ENCODE measurements at places on chromosomes 2 and 18.
A peak's percentile ranks its signal among the peaks of the same experiment; 100 is the strongest.

GRCh38 chr2:176502619-176503018 is 233.4 kb downstream of the MTX2 start:
- H3K4me3 ChIP-seq: no peak overlapping the region
- H3K27ac ChIP-seq: no peak overlapping the region
- H3K4me1 ChIP-seq: peaks cover 20% of the 10 kb centered on the region
- no peaks in the 10 kb centered on the region for H3K36me3 ChIP-seq
- no peak for DNase-seq

GRCh38 chr2:220117025-220117424 is 489.6 kb downstream of the SLC4A3 start:
- H3K4me1 ChIP-seq: no peaks in the 10 kb centered on the region
- no peak overlapping the region for H3K27ac ChIP-seq
- no peaks in the 10 kb centered on the region for H3K27me3 ChIP-seq
- no peaks in the 10 kb centered on the region for H3K36me3 ChIP-seq
- DNase-seq: no peak

GRCh38 chr18:59842947-59843346 is 56.8 kb upstream of the PMAIP1 start:
- H3K4me1 ChIP-seq: peaks cover 9% of the 10 kb centered on the region
- H3K4me3 ChIP-seq: no peak overlapping the region
- H3K27ac ChIP-seq: no peak overlapping the region
- H3K27me3 ChIP-seq: no peaks in the 10 kb centered on the region
- no peak for DNase-seq
- no peaks in the 10 kb centered on the region for H3K36me3 ChIP-seq

- no peaks in the 10 kb centered on the region for H3K36me3 ChIP-seq
- no peaks in the 10 kb centered on the region for H3K27me3 ChIP-seq
- H3K4me1 ChIP-seq: no peaks in the 10 kb centered on the region
- no peak overlapping the region for H3K4me3 ChIP-seq
These were observed 138.9 kb downstream of the HNMT start for GRCh38 chr2:138103156-138103555.

GRCh38 chr18:14978962-14979535 is 231.1 kb downstream of the ANKRD30B start:
- no peak overlapping the region for H3K4me3 ChIP-seq
- H3K27ac ChIP-seq: no peak overlapping the region
- H3K27me3 ChIP-seq: no peaks in the 10 kb centered on the region

GRCh38 chr2:161273038-161273760 is 35.0 kb upstream of the PSMD14 start:
- H3K4me1 ChIP-seq: no peaks in the 10 kb centered on the region
- no peak overlapping the region for H3K27ac ChIP-seq
- no peak overlapping the region for H3K4me3 ChIP-seq

DNA sequence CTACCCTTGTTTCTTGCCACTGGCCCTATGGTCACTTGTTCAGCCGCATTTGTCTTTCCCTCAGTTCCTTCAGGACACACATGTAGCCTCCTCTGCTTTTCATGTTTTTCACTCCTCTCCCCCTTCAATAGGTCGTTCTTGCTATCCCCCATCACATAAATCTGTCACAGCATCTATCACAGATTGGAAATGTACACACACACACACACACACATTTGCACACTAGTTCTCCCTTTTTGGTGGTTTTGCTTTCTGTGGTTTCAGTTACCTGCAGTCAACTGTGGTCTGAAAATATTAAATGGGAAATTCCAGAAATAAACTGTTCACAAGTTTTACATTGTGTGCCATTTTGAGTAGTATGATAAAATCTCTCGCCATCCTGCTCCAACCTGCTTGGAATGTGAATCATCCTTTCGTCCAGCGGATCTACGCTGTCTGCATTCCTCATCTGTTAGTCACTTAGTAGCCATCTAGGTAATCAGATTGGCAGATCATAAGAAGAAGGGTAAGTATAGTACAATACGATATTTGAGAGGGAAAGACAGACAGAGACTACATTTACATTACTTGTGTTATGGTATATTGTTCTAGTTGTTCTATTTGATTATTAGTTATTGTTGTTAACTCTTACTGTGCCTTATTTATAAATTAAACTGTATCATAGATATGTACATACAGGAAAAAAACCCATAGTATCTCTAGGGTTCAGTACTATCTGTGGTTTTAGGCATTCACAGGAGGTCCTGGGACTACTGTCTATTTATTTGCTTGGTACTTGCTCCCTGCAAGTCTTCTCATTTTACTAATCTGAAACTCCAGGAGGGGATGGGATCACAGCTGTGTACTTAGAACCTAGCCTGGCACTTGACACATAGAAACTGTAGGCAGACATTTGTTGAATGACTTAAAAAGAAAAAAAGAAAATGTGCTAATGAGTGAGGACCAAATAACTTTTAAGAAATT is 86.1 kb upstream of the PNPT1 start:
- DNase-seq: no peak
- no peaks in the 10 kb centered on the region for H3K36me3 ChIP-seq
- no peak overlapping the region for H3K4me3 ChIP-seq
- H3K4me1 ChIP-seq: no peaks in the 10 kb centered on the region

DNA sequence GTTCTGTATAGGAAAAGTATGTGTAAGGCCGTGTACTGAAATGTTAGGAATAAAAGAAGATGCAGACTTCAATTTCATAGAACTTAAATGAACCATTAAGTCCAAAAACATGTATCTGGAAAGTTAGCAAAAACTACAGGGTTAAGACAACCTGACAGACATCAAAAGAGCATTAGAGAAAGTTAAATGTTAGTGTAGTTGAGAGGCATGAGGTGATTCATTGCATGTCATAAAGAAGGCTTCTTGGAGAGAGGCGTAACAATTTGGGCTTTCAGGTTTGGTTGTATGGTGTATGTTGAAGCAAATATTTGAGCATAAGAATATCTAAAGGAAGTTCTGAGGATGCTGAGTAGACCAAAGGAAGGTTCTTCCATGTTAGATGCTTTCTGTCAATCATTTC is 6.3 kb downstream of the EPC2 start:
- H3K4me3 ChIP-seq: no peak overlapping the region
- H3K27me3 ChIP-seq: no peaks in the 10 kb centered on the region
- no peaks in the 10 kb centered on the region for H3K36me3 ChIP-seq
- H3K4me1 ChIP-seq: peaks cover 9% of the 10 kb centered on the region

GRCh38 chr2:191566344-191566743 is 111.6 kb upstream of the NABP1 start:
- no peaks in the 10 kb centered on the region for H3K4me1 ChIP-seq
- no peaks in the 10 kb centered on the region for H3K36me3 ChIP-seq
- H3K27ac ChIP-seq: peak overlapping the region; percentile 29
- H3K4me3 ChIP-seq: no peak overlapping the region

DNA sequence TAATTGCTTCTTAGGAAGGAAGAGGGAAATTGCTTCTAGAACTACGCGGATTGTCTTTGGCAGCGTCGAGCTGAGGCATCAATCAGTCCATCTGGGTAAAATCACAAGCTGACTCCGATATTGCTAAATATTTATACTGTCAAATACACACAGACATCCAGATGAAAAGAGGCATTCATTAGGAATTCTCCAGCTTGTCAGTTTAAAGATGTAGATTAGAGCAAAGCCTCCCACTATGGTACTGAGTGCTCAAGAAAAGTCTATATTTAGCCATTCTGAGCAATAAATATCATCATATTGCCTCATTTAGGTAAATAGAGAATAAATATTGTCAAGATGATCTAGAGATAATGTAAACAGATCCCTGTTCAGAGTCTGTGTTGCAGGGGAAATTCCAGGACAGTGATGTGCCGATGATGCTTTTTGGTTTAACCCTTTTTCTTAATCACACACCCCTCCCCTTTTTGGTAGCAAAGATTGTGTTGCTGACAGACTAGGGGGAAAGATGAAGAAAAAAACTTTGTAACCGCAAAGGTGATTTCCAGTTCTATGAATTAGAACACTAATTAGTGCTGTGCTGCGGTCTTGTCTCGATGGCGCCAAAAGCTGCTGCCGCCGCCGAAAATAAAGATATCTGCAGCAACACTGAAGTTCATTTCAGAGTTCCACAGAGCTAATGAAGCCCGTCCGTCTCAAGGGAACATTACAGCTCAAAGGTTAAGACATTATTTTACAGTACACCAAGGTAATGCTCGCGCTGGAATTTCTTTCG is 171.8 kb downstream of the PTGR3 start:
- no peak overlapping the region for H3K4me3 ChIP-seq
- H3K27ac ChIP-seq: no peak overlapping the region
- no peaks in the 10 kb centered on the region for H3K27me3 ChIP-seq

- H3K27ac ChIP-seq: no peak overlapping the region
- no peak for DNase-seq
- no peaks in the 10 kb centered on the region for H3K27me3 ChIP-seq
- H3K36me3 ChIP-seq: no peaks in the 10 kb centered on the region
- no peak overlapping the region for H3K4me3 ChIP-seq
These were observed 382.0 kb downstream of the RAD51AP2 start for GRCh38 chr2:17136231-17136630.

GRCh38 chr2:2827761-2828221 is 496.7 kb upstream of the MYT1L start:
- no peaks in the 10 kb centered on the region for H3K27me3 ChIP-seq
- H3K4me3 ChIP-seq: no peak overlapping the region
- no peaks in the 10 kb centered on the region for H3K36me3 ChIP-seq
- DNase-seq: no peak
- H3K4me1 ChIP-seq: no peaks in the 10 kb centered on the region
- no peak overlapping the region for H3K27ac ChIP-seq

DNA sequence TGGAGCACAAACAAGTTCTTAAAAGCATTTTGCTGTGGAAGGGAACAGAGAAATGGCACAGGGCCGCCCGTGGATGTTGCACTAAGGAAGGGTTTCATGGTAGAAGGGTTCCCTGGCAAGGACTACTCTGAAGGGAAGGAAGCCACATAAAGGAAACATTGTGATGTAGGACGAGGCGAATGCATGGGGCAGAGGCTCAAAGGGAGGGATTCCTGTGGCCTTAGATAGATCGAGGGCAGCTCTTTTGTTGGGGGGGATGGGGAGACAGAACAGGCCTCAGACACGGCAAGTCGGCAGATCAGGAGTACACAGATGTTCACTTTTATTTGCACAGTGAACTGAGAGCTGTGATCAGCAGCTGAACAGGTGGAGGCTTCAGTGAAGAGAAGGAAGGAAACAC is 205.4 kb downstream of the SNTG2 start:
- no peaks in the 10 kb centered on the region for H3K4me1 ChIP-seq
- H3K4me3 ChIP-seq: no peak overlapping the region
- no peaks in the 10 kb centered on the region for H3K36me3 ChIP-seq

GRCh38 chr2:134402410-134402809 is 148.5 kb downstream of the MGAT5 start:
- peak overlapping the region; percentile 19 for H3K27ac ChIP-seq
- H3K36me3 ChIP-seq: no peaks in the 10 kb centered on the region
- H3K4me3 ChIP-seq: no peak overlapping the region
- no peaks in the 10 kb centered on the region for H3K27me3 ChIP-seq
- no peak for DNase-seq

DNA sequence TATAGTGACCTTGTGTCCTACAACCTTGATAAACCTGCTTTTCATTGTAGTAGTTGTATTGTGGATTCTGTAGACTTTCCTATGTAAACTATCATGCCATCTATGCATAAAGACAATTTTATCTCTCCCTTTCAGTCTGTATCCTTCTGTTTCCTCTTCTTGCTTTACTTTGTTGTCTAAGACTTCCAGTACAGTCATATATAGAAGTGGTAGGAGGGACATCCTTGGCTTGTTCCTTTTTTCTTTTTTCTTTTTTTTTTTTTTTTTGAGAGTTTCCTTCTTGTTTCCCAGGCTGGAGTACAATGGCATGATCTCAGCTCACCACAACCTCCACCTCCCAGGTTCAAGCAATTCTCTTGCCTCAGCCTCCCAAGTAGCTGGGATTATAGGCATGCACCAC is 39.7 kb downstream of the UBE2F start:
- no peaks in the 10 kb centered on the region for H3K4me1 ChIP-seq
- H3K4me3 ChIP-seq: no peak overlapping the region
- H3K27me3 ChIP-seq: no peaks in the 10 kb centered on the region
- no peaks in the 10 kb centered on the region for H3K36me3 ChIP-seq
- no peak overlapping the region for H3K27ac ChIP-seq

DNA sequence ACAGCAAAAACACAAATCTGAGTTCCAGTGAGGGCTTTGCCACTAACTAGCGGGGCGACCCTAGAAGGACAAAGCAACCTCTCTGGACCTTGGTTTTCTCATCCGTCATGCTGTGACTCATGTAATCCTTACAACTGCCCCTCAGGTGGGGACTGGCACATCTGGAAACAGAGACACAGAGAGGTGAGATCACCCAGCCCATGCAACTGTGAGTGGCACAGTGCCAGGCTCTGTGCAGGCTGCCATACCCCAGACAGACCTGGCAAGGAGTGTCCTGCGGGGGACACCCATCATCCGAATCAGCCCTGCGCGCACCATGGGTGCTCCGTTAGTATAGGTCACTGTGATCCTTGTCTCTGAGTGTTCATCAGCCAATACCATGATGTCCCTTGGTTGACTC is 198.3 kb downstream of the SMAD7 start:
- H3K27me3 ChIP-seq: no peaks in the 10 kb centered on the region
- no peak for DNase-seq
- H3K36me3 ChIP-seq: no peaks in the 10 kb centered on the region
- H3K4me1 ChIP-seq: no peaks in the 10 kb centered on the region

GRCh38 chr2:141417246-141417797 is 713.5 kb downstream of the LRP1B start:
- no peak for DNase-seq
- H3K27me3 ChIP-seq: no peaks in the 10 kb centered on the region
- H3K4me3 ChIP-seq: no peak overlapping the region
- H3K36me3 ChIP-seq: no peaks in the 10 kb centered on the region
- no peaks in the 10 kb centered on the region for H3K4me1 ChIP-seq
- no peak overlapping the region for H3K27ac ChIP-seq

DNA sequence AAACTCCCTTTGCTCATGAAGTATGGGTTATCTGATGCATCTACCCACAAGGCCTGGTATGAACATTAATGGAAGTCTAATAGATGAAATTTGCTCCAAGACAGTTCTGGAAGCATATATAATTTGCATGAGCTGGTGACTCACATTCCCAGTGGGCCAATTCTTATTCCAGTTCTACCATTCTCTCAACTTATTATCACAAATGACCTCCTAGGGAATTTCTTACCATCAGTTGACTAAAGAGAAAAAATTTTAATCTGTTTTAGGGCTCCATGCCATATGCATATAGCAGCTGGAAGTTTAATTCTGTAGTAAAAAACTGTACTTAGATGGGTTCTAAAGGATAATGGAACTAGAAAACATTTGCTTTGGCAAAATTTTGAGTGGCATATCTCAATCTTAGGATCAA is 165.2 kb upstream of the COL3A1 start:
- no peaks in the 10 kb centered on the region for H3K27me3 ChIP-seq
- no peak for DNase-seq

DNA sequence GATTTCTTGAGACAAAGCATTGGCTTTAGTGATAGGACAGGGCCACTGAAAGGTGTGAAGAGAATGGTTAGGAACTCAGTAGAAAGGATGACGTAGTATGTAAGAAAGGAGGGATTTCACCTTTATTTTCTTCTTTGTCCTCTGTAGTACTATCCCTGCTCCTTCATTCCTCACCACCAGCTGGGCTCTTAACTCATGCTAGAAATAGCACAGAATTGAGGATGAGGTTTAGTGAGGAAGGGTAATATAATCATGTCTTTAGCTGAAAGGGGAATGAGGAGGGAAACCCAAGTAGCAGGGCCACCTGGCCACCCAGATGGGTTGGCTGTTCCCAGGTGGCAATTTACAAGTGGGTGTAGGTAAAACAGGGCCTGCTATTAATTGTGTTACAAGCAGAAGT is 15.2 kb downstream of the ACVR2A start:
- DNase-seq: no peak
- no peak overlapping the region for H3K27ac ChIP-seq
- no peaks in the 10 kb centered on the region for H3K36me3 ChIP-seq
- H3K27me3 ChIP-seq: no peaks in the 10 kb centered on the region
- H3K4me1 ChIP-seq: peaks cover 13% of the 10 kb centered on the region
- H3K4me3 ChIP-seq: no peak overlapping the region

GRCh38 chr2:148984449-148984848 is 54.0 kb upstream of the LYPD6B start:
- no peaks in the 10 kb centered on the region for H3K27me3 ChIP-seq
- no peak overlapping the region for H3K27ac ChIP-seq
- H3K36me3 ChIP-seq: no peaks in the 10 kb centered on the region
- no peak overlapping the region for H3K4me3 ChIP-seq

Measured in transverse colon (tissue), 4 donors.